ENCODE measurements at places on chromosomes 6 and 20. TPM values are rescaled to one million over a fixed set of nuclear protein-coding genes. Genes with fewer than 3 reads are reported as not detected.

SPTLC3 gene
- 7.5 TPM for total RNA-seq

C20orf202 gene
- 0.22 TPM for total RNA-seq

KIZ gene
- 3.3 TPM for total RNA-seq

ATG5 gene
- 33.3 TPM for total RNA-seq

DNA sequence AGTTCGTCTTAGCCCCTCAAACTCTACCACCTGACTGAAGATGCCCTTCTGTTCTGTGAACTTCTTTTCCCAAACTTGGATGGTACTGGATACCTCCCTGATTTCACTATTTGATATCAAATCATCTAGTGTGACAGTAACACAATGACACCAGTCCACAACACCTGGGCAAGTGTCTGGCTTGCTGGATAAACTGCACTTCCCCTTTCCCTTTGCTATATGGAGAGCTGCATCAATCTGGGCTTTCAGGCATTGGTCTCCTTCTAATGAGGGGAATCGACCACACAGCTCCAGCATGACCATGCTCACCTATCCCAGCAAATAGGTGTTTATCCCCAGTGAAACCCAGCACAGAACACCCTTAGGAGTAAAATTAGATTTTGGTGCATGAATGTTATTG is 3.1 kb downstream of the F13A1 start:
- no peak for DNase-seq
- peaks cover 50% of the 10 kb centered on the region for H3K27me3 ChIP-seq
- no peak overlapping the region for H3K27ac ChIP-seq
- H3K36me3 ChIP-seq: no peaks in the 10 kb centered on the region

Data from Calu3 (cell line).